ENCODE measurements at places on chromosomes 3 and 15.

- DNase-seq: no peak
Observed at GRCh38 chr3:101117980-101118379, 124.8 kb upstream of the ABI3BP start.

- DNase-seq: no peak
Observed at GRCh38 chr3:55604402-55604801, 117.3 kb upstream of the WNT5A start.

GRCh38 chr15:100186366-100186765, 155.4 kb downstream of the ADAMTS17 start:
- no peak for DNase-seq

DNA sequence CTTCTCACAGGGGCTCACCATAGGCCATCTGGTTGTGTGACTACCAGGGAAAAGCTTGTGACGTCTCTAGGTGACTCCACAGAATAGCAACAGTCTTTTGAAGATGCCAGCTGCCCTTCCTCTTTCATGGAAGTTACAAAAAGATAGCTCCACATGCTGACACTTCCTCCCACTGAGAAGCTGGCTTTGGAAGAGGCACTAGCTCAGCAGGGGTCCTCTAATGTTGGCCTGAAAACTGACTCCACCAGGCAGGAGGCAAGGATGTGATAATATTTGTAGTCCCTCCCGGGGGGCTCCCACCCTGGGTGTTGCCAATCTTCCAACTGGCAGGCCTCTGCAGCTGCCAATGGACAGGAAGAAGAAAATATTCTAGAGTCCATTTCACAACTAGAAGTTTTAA, 343.5 kb downstream of the NEK10 start:
- no peak for DNase-seq

GRCh38 chr15:92400980-92401787, 7.5 kb downstream of the ST8SIA2 start:
- no peak for DNase-seq

- DNase-seq: peak; percentile 4
Observed at GRCh38 chr3:130395916-130396315, 50.4 kb downstream of the COL6A5 start.

DNA sequence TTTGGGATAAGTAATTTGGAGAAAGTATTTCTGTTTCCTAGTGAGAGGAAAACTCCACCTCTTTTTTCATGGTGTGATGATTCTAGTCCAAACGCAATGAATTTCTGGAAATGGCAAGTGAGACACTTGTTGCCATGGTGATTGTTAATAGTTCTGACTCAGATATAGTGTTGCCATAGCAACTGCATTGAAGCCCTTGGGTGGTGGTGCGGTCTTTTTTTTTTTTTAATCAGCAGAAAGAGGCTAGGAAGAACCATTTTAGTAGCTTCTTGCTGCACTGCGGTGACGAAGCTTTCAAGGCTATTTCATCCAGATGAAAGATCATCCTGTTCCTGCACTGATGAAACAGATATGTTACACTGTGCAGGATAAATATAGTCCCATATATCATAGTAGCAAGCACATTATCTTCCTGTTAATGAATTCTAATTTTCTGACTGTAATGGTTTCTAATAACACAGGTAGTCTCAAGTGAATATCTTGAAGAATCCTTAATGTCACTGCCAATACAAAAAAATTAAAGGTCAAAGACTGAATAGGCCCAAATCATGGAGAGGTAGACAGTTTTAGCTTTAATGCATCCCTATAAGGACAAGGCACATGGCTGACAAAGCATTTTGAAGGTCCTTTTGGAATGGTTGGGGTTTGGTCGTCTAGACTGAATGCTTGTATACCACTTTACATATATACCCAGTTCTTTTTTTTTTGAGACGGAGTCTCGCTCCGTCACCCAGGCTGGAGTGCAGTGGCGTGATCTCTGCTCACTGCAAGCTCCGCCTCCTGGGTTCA, 125.1 kb upstream of the ZBTB20 start:
- DNase-seq: no peak

- no peak for DNase-seq
Observed at GRCh38 chr15:68051109-68051508, 3.0 kb upstream of the PIAS1 start.

DNA sequence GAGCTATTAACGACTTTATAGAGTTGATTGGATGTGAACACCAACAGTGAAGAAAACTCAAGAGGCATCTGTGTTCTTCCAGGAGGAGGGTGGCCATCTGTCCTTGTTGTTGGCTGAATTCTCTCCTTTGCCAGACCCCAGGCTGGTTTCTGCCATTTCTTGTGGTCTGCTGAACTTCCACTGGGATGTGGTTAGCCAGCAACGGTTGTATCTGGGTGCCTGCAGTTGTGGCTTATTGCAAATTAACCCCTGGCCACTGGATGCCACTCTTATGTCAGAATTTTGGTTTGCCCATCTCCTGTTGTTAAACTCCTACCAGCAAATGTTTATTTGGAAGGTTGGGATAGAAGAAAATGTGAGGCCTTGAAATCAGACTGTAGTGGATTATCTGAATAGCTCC, 163.6 kb upstream of the TBC1D5 start:
- DNase-seq: no peak

DNA sequence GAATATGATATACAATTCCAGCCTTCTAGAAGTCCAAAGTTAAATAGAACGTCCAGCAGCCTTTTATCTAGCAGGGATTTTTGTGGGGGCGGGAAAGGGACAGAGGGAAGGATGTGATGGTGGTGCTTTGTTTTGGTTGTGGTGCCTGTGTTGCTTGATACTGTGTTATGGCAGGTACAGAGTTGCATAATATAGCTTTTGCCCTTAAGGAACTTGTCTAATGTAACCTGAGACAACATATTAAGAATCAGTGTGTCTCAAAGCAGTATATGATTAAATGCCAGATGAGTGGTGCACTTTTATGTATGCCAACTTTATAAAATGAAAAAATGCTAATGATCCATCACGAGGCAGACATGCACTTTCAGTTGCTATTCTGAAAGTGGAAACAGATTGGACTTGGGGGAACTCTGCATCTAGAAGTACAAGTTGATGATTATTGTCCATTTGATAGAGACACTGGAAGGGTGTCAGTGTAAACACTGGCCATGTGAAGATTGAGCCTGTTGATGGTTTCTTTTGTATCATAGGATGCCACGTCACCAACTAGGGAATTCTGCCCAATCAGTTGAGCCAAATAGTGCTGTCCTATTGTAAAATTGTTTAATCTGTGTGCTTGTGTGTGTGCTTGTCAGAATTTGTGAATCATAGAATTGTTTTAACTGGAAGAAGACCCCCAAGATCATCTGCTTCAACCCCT, 23.0 kb downstream of the NEO1 start:
- DNase-seq: no peak

DNA sequence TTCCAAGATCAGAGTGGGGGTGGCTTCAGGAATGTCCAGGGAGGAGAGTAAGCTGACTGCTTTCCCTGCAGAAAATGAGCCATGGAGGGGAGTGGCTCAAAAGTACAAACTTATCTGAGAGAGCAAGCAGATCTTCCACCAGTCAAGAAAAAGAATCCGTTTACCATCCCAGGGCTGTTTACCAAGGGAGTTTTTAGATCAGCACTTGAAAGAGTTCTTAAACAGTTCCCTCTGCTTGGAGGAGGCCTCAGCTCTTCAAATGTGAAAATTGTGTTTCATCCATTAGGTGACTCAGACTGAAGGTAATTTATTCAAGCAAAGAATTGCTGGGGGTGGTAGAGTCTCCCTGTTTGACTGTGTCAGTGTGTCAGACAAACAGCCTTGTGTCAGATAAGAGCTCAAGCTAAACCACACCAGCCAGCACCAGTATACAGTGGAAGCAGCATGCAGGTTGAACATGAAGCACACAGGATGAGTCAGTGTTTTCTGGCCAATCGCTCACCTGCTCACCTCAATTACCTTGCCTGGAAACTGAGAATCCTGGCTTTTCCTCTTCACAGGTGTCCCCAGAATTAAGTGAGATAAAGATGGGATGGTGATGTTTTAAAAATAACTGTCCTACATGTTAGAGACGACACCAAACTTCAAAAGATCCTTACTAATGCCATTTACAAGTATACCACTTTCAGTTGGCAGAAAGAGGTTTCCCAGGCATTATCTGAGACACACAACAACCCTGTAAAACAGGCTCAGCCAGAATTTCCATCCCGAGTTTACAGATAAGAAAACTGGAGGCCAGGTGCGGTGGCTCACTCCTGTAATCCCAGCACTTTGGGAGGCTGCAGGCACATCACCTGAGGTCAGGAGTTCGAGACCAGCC, 21.7 kb downstream of the SH3BP5 start:
- DNase-seq: peak; percentile 53

DNA sequence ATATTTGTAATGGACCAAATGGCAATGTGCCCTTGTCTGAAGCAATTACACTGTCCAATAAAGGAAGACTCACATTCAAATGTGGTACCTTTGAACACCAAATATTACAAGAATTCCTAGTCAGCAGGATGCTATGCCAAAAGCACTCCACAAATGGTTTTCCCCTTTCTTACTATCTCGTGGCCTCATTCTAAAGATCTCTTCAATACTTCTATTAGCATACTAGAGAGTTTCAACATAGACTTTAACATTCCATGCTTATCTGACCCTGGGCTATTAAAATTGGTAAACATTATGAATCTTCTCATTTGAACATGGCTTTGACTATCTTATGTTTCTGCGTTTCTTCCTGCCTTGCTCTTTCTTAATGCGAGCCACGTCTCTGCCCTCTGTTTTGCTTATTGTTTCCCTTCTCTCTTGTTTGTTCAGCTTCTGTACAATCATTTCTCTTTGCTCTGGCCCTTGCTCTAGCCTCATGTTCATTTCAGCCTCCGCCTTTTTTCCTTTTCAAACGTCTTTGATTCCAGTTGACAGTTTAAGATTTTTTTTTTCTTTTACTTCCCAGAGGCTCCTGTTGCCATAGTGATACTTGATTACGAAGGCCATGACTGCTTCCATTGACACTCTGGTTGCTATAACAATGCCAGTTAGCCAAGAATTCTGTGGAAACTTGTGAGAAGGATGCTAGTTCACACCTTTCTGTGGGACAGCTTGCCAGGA, 49.5 kb upstream of the SLC9A9 start:
- no peak for DNase-seq

- DNase-seq: no peak
Observed at GRCh38 chr15:36359286-36359685, 220.1 kb upstream of the CDIN1 start.

DNA sequence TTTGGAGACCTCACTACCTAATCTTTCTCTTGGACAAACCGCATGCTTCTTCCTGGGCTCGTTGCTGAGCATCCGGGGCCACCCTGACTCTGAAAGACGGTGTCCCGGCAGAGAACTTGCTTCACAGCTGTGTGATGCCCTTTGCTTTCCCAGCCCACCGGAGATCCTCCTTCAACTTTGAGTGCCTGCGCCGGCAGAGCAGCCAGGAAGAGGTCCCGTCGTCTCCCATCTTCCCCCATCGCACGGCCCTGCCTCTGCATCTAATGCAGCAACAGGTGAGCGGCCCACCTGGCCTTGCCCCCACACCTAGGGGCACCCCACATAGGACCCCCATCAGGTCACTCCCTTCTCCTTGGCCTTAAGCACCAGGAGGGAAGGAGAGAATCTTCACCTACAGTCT, 37.7 kb downstream of the CHDH start:
- DNase-seq: no peak

- DNase-seq: peak; percentile 56
Observed at GRCh38 chr15:76153241-76154197, 93.7 kb downstream of the TMEM266 start.

GRCh38 chr3:108093616-108094015, 2.8 kb upstream of the CD47 start:
- DNase-seq: no peak

DNA sequence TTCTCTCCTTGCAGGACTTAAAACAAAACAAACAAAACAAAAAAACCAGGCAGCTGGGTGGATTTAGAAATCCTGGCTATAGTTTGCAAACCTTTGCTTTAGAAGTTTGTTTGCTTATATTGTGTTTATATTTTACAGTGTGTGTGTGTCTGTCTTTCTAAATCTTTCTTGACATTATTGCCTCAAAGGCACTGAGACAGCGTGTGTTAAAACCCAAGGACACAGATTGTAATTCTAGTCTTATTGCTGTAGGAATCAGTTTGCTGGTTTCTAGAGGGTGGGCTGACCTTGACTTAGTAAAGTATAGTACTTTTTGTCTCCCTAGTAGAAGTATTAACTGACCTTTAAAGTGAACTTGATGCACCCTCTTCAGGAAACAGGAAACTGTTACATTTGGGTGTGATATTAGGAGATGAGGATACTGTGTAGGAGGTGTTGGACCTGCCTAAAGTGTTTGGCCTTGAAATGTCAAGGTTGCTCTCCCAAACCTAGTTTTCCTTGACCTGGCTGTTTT, 71.0 kb downstream of the TCF12 start:
- DNase-seq: no peak

DNA sequence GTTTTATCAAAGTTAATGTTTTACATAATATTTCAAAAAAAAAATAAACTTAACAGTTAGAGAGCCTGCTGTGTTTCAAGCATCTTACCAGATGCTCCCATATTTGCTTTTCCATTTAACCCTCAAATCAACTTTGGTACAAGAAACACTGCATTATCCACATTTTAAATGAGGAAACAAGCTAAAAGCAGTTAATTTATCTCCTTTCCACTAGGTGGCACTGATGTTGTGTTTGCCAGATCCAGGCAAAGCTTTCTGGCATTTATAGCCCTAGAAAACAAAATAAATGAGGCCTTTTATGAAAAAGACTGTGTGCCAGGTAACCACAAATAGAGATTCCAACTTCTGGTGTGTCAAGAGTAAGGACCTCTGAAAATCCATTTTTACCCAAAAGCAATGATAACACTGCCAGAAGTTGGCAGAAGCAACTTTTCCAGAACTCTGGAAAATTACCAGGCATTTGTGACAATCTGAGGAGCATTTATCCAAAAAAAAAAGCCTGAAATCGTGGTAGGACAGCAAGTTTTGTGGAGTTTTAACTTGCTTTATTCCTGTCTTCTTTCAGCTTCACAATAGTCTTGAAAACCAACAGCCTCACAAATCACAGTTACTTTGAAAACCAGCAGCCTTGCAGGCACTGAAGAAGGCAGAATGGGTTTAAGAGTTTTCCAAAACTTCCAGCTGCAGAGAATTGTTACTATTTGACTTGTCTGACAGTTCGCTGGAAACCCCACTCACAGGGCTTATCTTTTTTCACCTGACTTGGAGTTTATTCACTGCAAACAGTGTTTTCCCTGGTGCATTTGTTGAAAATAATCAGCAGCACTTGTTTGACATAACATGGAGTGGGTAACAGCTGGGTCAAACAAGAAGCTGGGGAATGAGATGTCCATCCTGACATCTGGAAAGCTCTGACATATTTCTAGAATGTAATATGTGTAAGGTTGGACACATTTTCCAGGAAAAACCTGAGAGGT, 9.2 kb downstream of the FAM162A start:
- peak; percentile 39 for DNase-seq
